ENCODE measurements at places on chromosomes 7 and 10.
A peak's percentile ranks its signal among the peaks of the same experiment; 100 is the strongest.

DNA sequence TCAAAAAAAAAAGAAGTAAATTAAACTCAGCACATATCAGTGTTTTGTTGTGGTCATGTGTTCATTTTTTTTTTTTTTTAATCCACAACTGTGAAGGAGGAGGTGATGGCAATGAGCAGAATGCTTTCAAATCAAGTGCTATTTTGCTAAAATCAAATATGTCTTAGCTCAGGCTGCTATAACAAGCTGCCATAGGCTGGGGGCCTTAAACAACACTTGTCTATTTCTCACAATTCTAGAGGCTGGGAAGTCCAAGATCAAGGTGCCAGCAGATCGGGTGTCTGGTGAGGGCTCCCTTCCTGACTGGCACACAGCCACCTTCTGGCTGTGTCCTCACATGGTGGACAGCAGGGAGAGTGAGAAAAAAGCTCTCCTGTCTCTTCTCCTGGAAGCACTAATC, 203.9 kb downstream of the FAM107B start:
- no peaks in the 10 kb centered on the region for H3K27me3 ChIP-seq
- no peak overlapping the region for H3K4me3 ChIP-seq
- peak overlapping the region; percentile 83 for H3K27ac ChIP-seq
- H3K36me3 ChIP-seq: peaks cover 29% of the 10 kb centered on the region
- DNase-seq: no peak

GRCh38 chr10:133274751-133275683, 1.7 kb downstream of the ADAM8 start:
- no peak overlapping the region for H3K27ac ChIP-seq
- no peaks in the 10 kb centered on the region for H3K27me3 ChIP-seq
- H3K4me3 ChIP-seq: peak overlapping the region; percentile 64
- H3K4me1 ChIP-seq: peaks cover 10% of the 10 kb centered on the region
- DNase-seq: peak; percentile 43
- H3K36me3 ChIP-seq: peaks cover 34% of the 10 kb centered on the region

- H3K4me3 ChIP-seq: no peak overlapping the region
- no peak overlapping the region for H3K27ac ChIP-seq
- no peaks in the 10 kb centered on the region for H3K36me3 ChIP-seq
- no peaks in the 10 kb centered on the region for H3K4me1 ChIP-seq
- peaks cover 25% of the 10 kb centered on the region for H3K27me3 ChIP-seq
Observed at GRCh38 chr10:128144547-128144946, 18.3 kb upstream of the MKI67 start.

DNA sequence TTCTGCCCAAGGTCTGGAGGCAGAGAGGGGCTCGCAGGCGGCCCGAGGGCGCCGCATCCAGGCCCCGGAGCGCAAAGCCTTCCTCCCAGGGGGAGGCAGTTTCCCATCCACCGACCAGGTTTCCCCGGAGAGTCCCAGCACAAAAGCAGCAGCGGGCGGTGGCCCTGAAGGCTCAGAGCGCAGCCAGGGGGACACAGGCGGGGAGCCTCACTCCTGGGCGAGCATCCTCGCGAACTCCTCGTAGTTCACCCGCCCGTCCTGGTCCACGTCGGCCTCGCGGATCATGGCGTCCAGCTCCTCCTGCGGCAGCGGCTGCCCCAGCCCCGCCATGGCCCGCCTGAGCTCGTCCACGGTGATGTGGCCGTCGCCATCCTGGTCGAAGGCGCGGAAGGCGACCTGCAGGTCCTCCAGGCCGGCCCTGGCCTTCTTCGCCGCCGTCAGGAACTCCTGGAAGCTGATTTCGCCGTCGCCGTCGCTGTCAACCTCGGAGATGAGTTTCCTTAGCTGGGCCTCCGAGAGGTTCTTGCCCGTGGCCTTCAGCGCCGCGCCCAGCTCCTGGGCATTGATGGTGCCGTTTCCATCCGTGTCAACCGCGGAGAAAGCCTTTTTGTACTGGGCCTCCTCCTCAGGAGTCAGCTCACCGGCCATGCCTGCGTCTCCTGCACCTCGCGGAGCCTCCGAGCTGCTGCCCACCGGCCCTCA, 428 bp downstream of the CALML5 start:
- no peak overlapping the region for H3K4me3 ChIP-seq
- H3K4me1 ChIP-seq: peaks cover 23% of the 10 kb centered on the region
- DNase-seq: no peak
- peaks cover 9% of the 10 kb centered on the region for H3K36me3 ChIP-seq

GRCh38 chr7:44080686-44081265, 1.6 kb downstream of the POLM start:
- DNase-seq: no peak
- peak overlapping the region; percentile 89 for H3K4me3 ChIP-seq
- no peaks in the 10 kb centered on the region for H3K27me3 ChIP-seq

DNA sequence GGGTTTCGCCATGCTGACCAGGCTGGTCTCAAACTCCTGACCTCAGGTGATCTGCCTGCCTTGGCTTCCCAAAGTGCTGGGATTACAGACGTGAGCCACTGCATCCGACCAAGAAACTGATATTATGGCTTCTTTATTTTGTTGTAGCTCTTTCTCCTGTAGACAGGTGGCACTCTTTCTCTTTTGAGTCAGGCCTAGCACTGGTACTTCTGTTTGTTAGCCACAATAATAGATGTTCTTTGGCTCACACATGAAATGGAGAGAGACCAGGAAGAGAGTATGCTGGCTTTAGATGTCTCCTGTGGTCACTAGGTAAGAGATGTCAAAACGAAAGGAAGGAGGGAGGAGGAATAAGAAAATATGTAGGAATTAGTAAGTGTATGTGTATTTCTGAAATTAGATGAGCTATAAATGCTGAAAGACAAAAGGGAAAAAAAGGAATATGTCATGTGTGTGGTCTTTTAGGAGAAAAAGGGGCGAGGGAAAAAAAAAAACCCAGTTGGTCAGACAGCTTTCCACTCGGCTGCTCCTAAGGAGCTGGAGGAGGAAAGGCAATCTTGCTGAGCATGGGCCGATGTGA, 78.7 kb downstream of the CLEC2L start:
- no peak overlapping the region for H3K27ac ChIP-seq
- DNase-seq: no peak
- no peaks in the 10 kb centered on the region for H3K27me3 ChIP-seq
- H3K4me1 ChIP-seq: peaks cover 23% of the 10 kb centered on the region
- H3K36me3 ChIP-seq: peaks cover 11% of the 10 kb centered on the region

- H3K27me3 ChIP-seq: no peaks in the 10 kb centered on the region
- peaks cover 4% of the 10 kb centered on the region for H3K36me3 ChIP-seq
- peaks cover 26% of the 10 kb centered on the region for H3K4me1 ChIP-seq
- no peak for DNase-seq
Observed at GRCh38 chr7:105674200-105674920, 93.1 kb upstream of the EFCAB10 start.

GRCh38 chr10:5448333-5449001, 36.1 kb downstream of the NET1 start:
- DNase-seq: no peak
- no peaks in the 10 kb centered on the region for H3K27me3 ChIP-seq
- H3K4me3 ChIP-seq: peak overlapping the region; percentile 94
- H3K36me3 ChIP-seq: peaks cover 74% of the 10 kb centered on the region
- peak overlapping the region; percentile 94 for H3K27ac ChIP-seq

GRCh38 chr7:104241135-104241534, 33.3 kb upstream of the ORC5 start:
- H3K36me3 ChIP-seq: no peaks in the 10 kb centered on the region
- peaks cover 72% of the 10 kb centered on the region for H3K27me3 ChIP-seq
- no peak for DNase-seq
- no peaks in the 10 kb centered on the region for H3K4me1 ChIP-seq
- no peak overlapping the region for H3K27ac ChIP-seq

- H3K27ac ChIP-seq: no peak overlapping the region
- DNase-seq: no peak
- H3K4me1 ChIP-seq: peaks cover 26% of the 10 kb centered on the region
- H3K4me3 ChIP-seq: no peak overlapping the region
Observed at GRCh38 chr10:114077347-114077746, 33.7 kb downstream of the ADRB1 start.

DNA sequence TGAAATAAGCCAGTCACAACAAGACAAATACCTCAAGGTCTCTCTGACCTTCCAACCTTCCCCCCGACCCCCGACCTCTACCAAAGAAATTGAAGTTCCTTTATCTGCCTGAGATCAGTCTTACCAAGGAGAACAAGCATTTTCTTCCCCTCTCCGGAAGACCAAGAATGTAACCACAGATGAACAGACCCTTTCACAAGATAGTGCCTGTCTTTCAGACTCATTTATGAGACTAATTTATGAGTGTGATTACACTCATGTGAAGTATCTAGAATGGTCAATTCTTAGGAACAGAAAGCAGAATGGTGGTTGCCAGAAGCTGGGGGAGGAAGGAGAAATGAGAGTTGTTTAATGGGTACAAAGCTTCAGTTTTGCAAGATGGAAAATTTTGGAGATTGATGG, 108.9 kb upstream of the MKLN1 start:
- no peaks in the 10 kb centered on the region for H3K27me3 ChIP-seq
- no peaks in the 10 kb centered on the region for H3K36me3 ChIP-seq
- H3K4me1 ChIP-seq: peaks cover 8% of the 10 kb centered on the region

- DNase-seq: no peak
- H3K4me1 ChIP-seq: peaks cover 10% of the 10 kb centered on the region
Observed at GRCh38 chr10:15339892-15340291, 31.2 kb downstream of the FAM171A1 start.

DNA sequence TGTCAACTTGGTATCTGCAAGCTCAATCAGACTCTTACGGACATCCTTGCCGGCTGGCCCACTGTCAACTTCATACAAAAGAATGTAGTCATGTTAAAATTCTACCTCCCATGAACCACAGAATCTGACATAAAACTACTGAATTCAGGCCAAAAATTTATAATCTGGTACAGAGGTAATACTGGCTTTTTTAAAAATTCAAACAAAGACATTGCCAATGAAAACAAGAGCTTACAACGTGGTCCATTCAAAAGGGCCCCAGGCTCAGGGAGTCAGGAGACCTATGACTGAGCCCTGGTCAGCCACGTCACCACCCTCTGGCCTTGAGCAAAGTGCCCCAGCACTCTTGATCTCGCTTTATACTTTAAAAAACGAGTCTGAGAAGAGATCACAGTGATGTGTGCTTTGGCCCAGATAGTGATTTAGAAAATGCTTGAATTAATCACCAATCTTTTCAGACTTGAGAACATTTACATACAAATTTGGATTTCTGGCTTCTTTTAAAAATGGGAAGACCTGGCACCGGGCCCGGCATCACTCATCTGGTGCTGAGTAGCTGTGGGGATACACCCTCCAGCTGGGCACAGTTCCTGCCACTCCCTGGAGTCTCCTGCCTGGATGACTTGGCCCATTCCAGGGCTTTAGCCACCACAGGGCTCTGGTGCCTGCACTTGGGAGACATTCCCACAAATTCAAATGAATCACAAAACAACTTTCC, 94.1 kb downstream of the PIP4K2A start:
- H3K4me3 ChIP-seq: no peak overlapping the region
- DNase-seq: peak; percentile 60
- no peaks in the 10 kb centered on the region for H3K27me3 ChIP-seq
- H3K4me1 ChIP-seq: peaks cover 50% of the 10 kb centered on the region
- peak overlapping the region; percentile 29 for H3K27ac ChIP-seq
- H3K36me3 ChIP-seq: peaks cover 10% of the 10 kb centered on the region

DNA sequence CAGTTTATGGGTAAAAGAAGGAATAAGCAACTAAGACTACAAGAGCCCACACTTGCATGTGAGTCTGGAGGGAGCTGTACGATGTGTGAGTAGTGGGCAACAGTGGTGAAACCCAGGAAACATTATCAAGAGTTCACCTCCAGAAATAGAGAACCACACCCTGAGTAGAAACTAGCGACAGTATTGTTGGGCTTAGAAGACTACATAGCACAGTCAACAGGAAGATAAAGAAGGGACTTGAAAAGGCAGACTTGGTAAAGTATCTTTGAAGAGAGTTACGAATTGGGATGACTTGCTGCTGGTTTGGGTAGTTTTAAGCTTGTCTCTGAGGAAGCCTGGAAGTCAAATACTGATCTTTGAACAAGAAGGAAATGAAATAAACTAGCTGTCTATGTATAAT, 223.2 kb upstream of the GNAI1 start:
- H3K27me3 ChIP-seq: no peaks in the 10 kb centered on the region
- no peaks in the 10 kb centered on the region for H3K36me3 ChIP-seq
- H3K4me3 ChIP-seq: no peak overlapping the region
- no peaks in the 10 kb centered on the region for H3K4me1 ChIP-seq

DNA sequence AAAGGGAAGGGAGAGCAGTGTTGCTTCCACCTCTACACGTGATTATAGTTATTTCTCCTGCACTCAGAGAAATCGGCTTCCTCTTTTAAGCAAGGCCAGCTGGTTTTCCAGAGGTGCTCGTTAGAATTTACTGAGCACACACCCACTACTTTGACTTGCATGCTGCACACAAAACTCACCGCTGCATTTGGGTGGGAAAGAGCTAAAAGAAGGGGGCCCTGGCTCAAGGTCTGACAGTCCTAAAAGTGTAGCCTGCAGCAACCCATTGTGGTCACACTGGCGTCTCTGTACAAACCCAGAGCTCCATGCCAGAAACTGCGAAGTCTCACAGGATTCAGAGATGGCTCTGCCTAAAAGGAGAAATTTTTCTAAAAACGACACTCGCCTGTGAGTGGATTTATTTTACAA, 133.7 kb downstream of the SLC25A13 start:
- H3K36me3 ChIP-seq: peaks cover 5% of the 10 kb centered on the region
- no peaks in the 10 kb centered on the region for H3K27me3 ChIP-seq
- H3K4me1 ChIP-seq: no peaks in the 10 kb centered on the region

DNA sequence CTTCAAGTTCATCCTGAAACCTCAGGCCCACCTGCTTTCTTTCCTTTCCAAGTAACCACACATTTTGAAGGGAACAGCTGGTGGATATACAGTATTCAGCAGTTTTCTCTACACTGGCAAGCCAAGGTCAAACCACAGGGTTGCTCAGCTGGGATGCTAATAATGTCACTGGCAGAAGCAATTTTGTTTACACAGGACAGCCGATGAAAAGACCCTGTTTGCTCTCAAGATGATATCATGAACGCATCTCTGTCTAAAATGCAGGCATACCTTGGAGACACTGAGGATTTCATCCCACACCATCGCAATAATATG, 186.2 kb downstream of the USP6NL start:
- no peak overlapping the region for H3K4me3 ChIP-seq
- H3K4me1 ChIP-seq: no peaks in the 10 kb centered on the region
- DNase-seq: no peak
- no peaks in the 10 kb centered on the region for H3K36me3 ChIP-seq
- H3K27me3 ChIP-seq: peaks cover 10% of the 10 kb centered on the region

- no peak overlapping the region for H3K27ac ChIP-seq
- no peaks in the 10 kb centered on the region for H3K27me3 ChIP-seq
- no peak overlapping the region for H3K4me3 ChIP-seq
- H3K36me3 ChIP-seq: no peaks in the 10 kb centered on the region
- peaks cover 11% of the 10 kb centered on the region for H3K4me1 ChIP-seq
Observed at GRCh38 chr7:111735661-111736551, 173.6 kb upstream of the IMMP2L start.

- no peak overlapping the region for H3K4me3 ChIP-seq
- H3K4me1 ChIP-seq: no peaks in the 10 kb centered on the region
- H3K27me3 ChIP-seq: peaks cover 79% of the 10 kb centered on the region
- no peaks in the 10 kb centered on the region for H3K36me3 ChIP-seq
- DNase-seq: no peak
- no peak overlapping the region for H3K27ac ChIP-seq
Observed at GRCh38 chr10:1163831-1164230, 107.6 kb downstream of the WDR37 start.
